ENCODE measurements at places on chromosomes 12 and 14. TPM values are rescaled to one million over a fixed set of nuclear protein-coding genes. Genes with fewer than 3 reads are reported as not detected.

KRT6B gene
- total RNA-seq, result not detected

GRCh38 chr12:27424631-27425230, 21.8 kb upstream of the SMCO2 start:
- peak; percentile 1 for DNase-seq
- no peaks in the 10 kb centered on the region for H3K4me1 ChIP-seq
- H3K27me3 ChIP-seq, result no peaks in the 10 kb centered on the region
- H3K27ac ChIP-seq, result no peak overlapping the region

DNA sequence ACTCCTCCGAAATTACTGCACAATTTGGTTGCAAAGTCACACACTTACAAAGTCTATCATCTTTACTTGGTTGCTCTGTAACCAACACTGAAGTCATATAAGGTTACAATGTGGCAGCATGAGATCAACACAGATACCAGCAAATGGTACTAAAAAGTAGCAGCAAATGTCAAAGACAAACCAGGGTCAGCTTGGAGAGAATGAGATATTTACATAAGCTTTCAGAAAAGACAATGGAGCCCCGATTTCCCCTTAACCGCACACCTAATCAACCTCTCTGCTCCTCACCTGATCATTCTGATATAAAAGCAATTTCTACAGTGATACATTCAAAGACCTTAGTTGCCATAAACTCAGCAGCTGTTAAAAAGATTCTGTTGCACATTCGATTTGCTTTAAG, 76.4 kb upstream of the FOXN3 start:
- DNase-seq, result no peak
- no peak overlapping the region for H3K4me3 ChIP-seq
- no peaks in the 10 kb centered on the region for H3K27me3 ChIP-seq
- H3K27ac ChIP-seq, result no peak overlapping the region

DNA sequence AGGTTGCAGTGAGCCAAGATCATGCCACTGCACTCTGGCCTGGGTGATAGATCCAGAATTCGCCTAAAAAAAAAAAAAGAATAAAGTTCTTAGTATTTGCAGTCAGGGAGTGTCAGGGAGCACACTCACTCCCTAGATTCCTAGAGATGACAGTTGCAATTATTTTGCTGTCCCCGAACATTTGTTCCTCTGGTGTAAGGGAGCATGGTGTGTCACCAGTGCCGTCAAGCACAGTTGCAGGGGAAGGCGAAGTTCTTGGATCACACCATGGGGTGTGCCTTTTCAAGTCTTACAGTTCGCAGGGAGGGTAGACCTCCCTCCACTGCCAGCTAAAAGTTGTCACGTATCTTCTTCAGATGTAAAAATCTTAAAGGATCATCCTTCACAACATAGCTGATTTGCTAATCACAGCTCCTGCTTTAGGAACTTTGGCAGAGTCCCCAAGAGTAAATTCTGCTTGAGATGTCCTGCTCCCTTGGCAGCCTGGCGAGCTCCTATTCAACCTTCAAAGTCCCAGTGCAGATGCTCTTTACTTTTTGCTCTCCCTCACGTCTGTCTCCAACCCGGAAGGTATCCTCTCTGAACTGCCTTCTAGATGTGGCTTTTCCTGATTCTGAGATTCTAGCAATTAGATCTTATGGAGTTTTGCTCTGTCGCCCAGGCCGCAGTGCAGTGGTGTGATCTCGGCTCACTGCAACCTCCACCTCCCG, 11.3 kb downstream of the ACACB start:
- no peak overlapping the region for H3K27ac ChIP-seq
- H3K36me3 ChIP-seq, result no peaks in the 10 kb centered on the region
- H3K27me3 ChIP-seq, result no peaks in the 10 kb centered on the region
- H3K4me3 ChIP-seq, result no peak overlapping the region

All from CD8-positive, alpha-beta memory T cell (primary cell).